ENCODE measurements at places on chromosomes 7 and 10.

DNA sequence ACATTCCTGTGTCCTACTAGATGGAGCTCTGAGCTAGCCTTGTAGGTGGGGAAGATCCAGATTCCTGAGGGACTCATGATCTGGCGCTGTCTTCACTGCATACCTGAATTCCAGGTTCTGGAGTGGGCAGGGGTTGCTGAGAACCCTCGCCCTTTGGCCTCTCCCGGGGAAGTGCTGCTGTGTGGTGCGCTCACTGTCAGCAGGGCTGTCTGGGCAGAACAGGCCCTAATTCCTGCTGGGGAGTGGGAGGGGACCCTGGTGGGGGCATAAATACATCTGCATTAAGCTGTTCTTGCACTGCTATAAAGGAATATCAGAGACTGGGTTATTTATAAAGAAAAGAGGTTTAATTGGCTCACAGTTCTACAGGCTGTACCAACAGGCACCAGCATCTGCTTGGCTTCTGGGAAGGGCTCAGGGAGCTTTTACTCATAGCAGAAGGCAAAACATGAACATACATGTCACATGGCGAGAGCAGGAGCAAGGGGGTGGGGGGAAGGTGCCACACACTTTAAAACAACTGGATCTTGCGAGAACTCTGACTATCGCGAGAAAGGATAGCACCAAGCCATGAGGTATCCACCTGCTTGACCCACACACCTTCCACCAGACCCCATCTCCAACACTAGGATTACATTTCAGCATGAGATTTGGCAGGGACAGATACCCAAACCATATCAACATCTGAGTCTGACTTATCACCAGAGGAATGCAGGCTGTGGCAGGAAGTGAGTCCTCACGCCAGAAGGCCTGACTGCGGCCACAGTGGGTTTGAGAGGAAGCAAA, 115.0 kb downstream of the ADCY1 start:
- no peak for DNase-seq

- DNase-seq, result no peak
Measured at GRCh38 chr7:102152672-102153598, 133.7 kb upstream of the SH2B2 start.

- DNase-seq, result no peak
Measured at GRCh38 chr7:28882869-28883470, 75.2 kb downstream of the TRIL start.

DNA sequence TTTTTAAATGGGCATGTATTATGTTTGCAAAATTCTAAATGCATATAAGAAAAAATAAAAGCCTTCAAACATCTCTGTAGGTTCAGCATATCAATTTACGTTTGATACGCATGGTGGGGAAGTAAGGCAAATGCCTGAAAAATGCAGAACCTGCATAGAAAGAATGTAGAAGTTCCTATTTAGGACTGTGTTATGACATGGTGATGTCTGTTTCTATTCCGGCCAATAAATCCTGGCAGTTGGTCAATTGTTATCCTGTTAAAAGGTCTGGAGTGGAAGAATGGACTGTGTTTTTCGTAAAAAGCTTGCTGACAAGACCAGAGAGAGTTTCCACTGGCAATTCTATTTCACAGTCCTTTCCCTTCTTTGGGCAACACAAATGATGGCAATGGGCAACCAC, 49.6 kb upstream of the CAV2 start:
- no peak for DNase-seq

- DNase-seq, result no peak
Measured at GRCh38 chr7:99126921-99127553, 16.9 kb downstream of the SMURF1 start.

Measured in CD8-positive, alpha-beta T cell (primary cell).